ENCODE measurements at places on chromosomes 6 and 20.

- peak; percentile 91 for ATAC-seq
These were observed 18.3 kb upstream of the NHSL1 start for GRCh38 chr6:138517635-138518034.

- ATAC-seq: no peak
These were observed 91.4 kb downstream of the EDN1 start for GRCh38 chr6:12381587-12381986.

DNA sequence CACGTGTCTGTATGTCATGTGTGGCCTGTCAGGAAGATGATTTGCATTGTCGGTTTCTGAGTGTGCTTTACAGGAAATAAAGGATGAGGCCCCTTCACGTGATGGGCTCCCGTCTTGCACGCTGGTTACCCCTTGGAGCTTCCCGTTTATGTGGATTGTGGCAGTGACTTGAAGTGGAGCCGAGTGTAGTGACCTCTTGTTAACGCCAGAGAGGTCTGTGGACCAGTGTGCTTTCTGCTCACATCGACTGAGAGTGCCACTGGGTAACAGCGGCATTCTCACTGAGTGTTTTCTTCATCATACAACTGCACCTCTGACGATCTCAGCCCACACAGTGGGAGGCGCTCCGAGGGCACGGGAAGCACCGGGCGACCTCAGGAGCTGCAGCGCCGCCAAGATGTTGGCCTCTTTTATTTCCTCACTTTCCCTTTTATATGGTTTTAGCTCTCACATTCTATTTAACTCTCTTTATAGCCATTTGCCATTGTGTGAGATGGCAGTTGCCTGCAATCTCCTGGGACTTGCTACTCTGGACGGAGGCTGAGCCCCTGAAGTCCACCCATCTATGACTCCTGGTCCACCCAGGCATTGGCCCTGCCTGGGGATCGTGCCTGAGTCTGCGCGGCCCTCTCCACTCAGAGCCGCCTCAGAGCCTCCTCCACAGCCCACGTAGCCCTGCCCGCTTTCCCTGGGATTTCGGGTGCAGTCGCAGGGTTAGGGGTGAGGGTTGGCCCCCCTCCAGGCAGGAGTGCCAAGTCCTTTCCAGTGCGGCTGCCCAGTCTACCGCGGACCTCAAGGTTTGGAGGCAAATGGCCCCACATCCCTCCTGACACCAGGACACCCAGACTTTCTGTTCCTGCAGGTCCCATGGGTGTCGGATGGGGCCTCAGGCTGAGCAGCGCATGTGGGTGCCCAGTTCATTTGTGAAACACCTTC is 238.9 kb downstream of the ERMARD start:
- ATAC-seq: peak; percentile 25

DNA sequence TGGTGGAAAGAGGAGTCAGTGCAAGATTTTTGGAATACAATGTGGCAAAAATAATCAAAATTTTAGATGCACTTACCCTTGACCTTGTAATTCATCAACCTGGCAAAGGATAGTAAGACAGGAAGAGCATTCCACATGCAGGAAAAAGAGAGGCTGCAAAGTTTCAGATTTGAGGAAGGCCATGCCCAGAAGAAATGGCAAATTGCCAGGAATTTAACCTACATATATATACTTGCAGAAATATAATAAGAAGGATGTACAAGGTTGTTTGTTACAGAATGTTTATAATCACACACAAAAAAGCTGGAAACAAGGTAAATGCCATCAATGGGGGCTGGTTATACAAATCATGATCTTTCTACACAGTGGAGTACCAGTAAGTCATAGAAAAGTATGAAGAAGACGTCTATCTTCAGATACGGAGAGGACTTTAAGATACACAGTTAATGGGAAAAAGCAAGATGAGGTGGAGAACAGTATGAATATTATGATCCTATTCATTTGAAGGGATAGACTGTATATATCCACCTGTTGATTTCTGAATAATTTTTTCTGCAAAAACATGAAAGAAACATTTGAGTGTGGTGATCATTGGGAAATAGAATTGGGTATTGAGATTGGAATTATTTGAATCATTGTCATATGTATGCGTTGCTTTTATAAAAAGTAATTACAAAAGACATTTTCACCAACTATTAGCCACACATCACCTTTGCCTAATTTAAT is 253.8 kb downstream of the TBC1D7 start:
- ATAC-seq: no peak

- no peak for ATAC-seq
These were observed 8.5 kb downstream of the AP5S1 start for GRCh38 chr20:3828798-3829197.

DNA sequence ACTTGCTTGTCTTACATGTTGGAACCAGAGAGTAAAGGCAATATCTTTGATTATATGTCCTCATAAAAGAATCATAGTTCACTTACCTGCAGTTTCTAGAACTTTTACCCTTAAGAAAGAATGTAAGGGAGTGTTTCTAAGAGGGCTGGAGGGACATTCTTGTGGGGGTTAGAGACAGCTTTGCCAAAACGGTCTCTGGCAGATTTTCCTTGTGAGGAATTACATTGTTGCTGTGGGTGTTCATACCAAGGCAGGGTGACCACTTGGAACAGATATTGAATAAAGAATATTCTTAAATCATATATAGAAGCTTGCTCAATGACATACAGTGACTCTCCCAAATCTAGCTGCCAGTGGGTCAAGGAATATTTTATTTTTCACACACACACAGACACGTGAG is 517.6 kb upstream of the SOX4 start:
- ATAC-seq: no peak

GRCh38 chr20:53595018-53595378 is 1.4 kb upstream of the ZNF217 start:
- ATAC-seq: no peak

DNA sequence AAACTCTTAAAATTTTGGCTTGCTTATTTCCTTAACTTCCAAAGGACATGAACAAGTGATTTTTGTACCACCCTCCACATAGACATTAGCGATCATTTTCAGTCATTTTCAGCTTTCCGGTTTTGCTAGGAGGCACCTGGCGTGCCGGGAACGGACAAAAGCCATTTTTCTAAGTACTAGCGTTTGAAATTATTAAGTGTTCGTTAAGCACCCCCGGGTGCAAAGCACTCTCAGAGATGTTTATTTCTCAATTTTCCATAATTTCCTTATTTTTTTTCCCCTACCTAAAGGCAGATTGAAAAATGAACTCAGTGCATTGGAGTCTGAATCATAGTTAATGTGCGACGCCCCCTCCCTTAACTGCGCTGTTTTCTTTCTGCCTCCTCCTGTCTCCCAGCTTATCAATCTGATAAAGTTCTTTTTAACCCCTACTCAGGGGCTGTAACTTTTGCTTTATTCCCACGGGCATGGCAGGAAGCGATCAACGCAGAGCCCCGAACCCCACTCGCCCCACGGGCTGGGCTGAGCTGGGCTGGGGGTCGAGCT is 58.2 kb downstream of the ZNF831 start:
- no peak for ATAC-seq

DNA sequence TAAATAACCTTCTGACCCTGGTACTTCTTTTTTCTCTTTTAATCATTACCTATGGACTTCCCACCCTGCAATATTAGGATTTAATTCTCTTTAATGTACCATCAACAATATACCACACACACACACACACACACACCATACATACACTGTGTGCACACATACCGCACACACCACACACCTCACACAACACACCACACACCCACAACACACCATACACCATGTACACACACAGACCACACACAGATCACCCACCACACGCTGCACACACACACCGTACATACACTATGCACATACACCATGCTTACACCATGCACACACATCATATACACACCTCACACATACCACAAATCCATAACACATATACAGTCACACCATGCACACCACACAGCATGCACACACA is 57.4 kb upstream of the MAP3K4 start:
- ATAC-seq: peak; percentile 19

GRCh38 chr6:44068607-44069296 is 58.5 kb downstream of the MRPL14 start:
- no peak for ATAC-seq

GRCh38 chr20:48686238-48687116 is 141.3 kb downstream of the PREX1 start:
- no peak for ATAC-seq

GRCh38 chr6:157710604-157711003 is 112.4 kb upstream of the SNX9 start:
- no peak for ATAC-seq

DNA sequence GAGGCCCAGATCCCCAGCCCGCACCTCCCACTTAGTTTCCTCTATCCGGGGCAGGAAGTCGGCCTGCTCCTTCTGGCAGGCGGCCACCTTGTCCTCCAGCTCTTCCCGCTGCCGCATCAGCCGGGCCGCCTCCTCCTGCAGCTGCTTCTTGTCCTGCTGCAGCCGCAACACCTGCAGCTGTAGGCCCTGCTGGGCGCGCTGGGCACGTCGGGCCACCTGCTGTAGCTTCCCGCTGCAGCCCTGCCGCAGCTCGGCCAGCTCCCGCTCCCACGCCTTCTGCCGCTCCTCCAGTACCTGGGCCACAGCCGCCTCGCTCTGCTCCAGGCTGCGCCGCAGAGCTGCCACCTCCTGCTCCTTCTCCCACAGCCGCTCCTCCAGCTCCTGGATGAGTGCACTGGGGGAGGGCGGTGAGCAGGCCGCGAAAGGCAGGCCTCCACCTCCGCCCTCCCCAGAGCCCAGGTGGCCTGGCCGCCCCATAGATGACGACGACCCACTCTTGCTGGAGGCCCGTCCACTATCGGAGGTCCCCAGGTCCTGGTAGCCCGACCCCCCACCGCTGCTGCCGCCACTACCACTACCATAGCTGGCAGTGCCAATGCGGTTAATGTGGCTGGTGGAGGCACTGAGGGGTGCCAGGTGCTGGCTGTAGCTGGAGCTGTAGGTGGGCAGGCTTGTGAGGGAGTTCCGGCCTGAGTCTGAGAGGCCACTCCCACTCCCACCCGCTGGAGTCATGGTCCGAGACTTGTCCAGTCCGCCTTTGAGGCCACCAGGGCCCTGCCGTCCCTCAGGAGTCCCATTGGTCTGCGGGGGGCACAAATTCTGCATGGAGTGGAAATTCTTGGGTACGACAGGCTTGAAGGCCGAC is 6.0 kb upstream of the FASTKD5 start:
- no peak for ATAC-seq

DNA sequence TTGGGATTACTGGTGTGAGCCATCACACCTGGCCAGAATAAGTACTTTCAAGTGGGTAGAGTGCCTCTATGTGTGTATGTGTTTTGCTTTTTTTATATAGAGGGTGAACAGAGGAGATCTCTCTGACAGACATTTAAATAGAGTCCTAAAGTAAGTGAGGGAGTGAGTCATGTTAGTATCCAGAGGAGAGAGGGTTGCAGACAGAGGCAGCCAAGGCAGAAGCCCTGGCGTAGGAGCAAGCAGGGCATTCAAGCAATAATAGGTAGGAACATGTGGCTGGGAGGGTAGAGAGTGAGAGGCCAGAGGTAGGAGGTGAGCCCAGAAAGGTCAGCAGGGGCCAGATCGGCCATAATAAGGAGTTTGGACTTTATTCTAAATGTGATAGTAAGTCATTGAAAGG is 48.9 kb downstream of the PHF20 start:
- peak; percentile 54 for ATAC-seq

GRCh38 chr6:44678252-44678935 is 290.9 kb downstream of the CDC5L start:
- no peak for ATAC-seq

DNA sequence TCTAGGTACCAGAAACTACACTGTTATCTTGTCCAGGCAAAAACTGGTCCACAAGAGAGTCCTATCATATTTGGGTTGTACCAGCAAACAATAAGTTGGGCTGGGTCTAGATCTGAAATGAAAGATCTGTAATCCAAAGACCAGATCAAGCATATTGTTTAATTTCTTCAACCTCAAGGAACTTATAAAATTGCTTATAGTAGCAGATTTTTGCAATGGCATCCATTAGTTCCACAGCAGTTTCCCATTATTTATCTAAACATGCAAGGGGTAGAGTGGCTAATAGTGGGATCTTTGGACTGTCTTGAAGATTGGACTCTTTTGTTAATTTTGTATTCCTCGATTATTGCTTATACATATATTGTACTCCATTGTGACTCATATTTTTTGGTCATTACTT is 40.5 kb upstream of the SNAP25 start:
- no peak for ATAC-seq

GRCh38 chr20:53148771-53149147 is 176.6 kb downstream of the TSHZ2 start:
- no peak for ATAC-seq

DNA sequence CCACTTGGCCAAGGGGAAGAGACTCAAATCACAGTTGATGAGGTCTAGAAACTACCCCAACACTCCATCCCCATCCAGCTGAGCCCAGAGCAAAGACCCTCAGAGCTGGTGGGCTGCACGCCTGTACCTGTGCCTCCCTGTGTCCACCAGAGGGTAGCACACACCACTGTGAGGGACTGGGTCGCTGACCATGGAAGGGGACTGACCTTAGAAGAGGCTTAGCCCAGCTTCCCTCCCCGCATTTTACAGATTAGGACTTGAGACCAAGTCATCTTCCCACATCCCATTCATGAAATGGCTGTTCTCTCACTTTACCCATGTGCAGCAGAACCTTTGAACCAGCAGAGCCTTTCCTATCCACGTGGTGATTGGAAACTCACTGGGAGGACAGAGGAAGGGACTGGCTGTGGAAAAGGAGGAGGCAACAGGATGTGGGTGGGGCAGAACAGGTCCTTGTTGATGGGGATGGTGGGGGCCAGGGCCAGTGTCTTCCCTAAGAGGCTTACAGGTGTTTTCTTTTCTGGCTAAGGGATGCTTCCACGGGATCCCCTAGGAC is 44.3 kb downstream of the CPXM1 start:
- no peak for ATAC-seq

Data from esophagus mucosa (tissue), 1 donor.